ENCODE measurements at places on chromosomes 16 and 17.

- peak; percentile 78 for DNase-seq
Measured at GRCh38 chr17:67532326-67532871, 155.3 kb downstream of the PITPNC1 start.

DNA sequence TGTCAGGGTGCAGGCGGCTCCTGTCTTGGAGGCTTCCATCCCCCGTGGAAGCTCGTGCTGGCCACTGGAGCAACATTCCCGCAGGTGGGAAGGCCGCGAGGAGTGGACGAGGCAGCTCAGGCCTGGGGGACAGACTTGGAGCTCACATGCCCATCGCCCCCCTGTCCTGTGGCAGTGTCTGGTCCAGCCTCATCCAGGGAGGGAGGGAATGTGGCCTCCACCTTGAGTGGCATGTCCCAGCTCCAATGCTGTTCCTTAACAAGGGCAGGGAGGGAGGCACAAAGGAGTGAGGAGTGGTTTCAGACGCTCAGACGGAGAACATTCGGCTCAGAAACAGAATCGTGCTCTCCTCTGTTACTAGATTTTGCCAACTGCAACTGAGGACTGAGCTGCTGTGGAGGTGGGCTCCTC is 159.4 kb upstream of the CHMP6 start:
- DNase-seq = peak; percentile 76

- DNase-seq = peak; percentile 11
Measured at GRCh38 chr16:49051576-49051975, 230.1 kb downstream of the CBLN1 start.

GRCh38 chr17:57535249-57535966 is 209.7 kb downstream of the CCDC182 start:
- DNase-seq = peak; percentile 75

- DNase-seq = no peak
Measured at GRCh38 chr17:42669977-42670788, 6.6 kb downstream of the PLEKHH3 start.

GRCh38 chr17:10842658-10843057 is 4.8 kb upstream of the PIRT start:
- no peak for DNase-seq

DNA sequence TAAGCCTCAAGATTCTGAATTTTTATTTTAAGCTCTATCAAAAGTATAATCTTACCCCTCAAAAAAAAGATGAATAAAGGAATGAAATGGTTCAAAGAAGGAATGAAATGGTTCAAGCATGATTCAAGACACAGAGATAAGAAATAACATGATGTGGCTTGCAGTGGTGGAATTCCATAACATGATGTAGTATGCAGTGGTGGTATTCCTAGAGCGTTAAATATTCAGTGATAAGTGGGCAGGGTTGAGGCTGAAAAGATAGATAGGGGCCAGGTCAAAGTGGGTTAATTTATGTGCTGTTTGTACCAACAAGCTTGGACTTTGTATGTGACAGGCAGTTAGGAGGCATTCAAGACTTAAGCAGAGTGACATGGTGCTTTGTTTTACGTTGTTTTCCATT is 29.6 kb downstream of the TNRC6A start:
- no peak for DNase-seq

- DNase-seq = no peak
Measured at GRCh38 chr16:53232826-53233529, 178.2 kb downstream of the CHD9 start.

DNA sequence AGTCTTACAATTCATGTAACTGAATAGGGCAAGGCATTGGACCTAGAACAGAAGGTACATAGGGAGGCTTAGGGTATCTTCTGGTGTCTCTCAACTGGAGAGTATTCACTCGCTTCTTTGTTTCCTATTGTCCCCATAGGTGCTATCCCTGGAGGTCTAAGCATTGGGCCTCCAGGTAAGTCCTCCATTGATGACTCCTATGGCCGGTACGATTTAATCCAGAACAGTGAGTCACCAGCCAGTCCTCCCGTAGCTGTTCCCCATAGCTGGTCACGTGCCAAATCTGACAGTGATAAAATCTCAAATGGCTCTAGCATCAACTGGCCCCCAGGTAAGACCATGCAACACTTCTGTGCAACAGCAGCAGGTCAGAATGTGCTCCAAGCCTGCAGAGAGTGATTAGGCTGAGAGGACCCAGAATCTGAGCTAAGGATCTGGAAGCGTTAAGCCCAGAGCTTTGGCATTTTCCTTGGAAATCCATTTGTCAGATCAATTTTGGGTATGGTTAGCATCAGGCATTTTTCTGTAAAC is 35.7 kb downstream of the TMC6 start:
- no peak for DNase-seq

Measured in NCI-H1092 treated with DMSO at 0.1 percent for 48 hours (cell line).